ENCODE measurements at places on chromosomes 6 and 20.

GRCh38 chr6:9136141-9136822 is 700.9 kb upstream of the SLC35B3 start:
- DNase-seq = no peak
- no peak overlapping the region for H3K4me3 ChIP-seq
- no peaks in the 10 kb centered on the region for H3K36me3 ChIP-seq
- H3K27ac ChIP-seq = no peak overlapping the region
- H3K27me3 ChIP-seq = no peaks in the 10 kb centered on the region
- H3K4me1 ChIP-seq = peaks cover 5% of the 10 kb centered on the region

- H3K27ac ChIP-seq = no peak overlapping the region
- no peaks in the 10 kb centered on the region for H3K27me3 ChIP-seq
- no peaks in the 10 kb centered on the region for H3K4me1 ChIP-seq
- DNase-seq = no peak
- no peaks in the 10 kb centered on the region for H3K36me3 ChIP-seq
- H3K4me3 ChIP-seq = no peak overlapping the region
Observed at GRCh38 chr20:45701104-45701503, 734 bp upstream of the WFDC13 start.

GRCh38 chr6:91480402-91480801 is 893.5 kb upstream of the MAP3K7 start:
- no peak overlapping the region for H3K4me3 ChIP-seq
- H3K36me3 ChIP-seq = no peaks in the 10 kb centered on the region
- DNase-seq = no peak
- H3K27ac ChIP-seq = no peak overlapping the region
- no peaks in the 10 kb centered on the region for H3K27me3 ChIP-seq

DNA sequence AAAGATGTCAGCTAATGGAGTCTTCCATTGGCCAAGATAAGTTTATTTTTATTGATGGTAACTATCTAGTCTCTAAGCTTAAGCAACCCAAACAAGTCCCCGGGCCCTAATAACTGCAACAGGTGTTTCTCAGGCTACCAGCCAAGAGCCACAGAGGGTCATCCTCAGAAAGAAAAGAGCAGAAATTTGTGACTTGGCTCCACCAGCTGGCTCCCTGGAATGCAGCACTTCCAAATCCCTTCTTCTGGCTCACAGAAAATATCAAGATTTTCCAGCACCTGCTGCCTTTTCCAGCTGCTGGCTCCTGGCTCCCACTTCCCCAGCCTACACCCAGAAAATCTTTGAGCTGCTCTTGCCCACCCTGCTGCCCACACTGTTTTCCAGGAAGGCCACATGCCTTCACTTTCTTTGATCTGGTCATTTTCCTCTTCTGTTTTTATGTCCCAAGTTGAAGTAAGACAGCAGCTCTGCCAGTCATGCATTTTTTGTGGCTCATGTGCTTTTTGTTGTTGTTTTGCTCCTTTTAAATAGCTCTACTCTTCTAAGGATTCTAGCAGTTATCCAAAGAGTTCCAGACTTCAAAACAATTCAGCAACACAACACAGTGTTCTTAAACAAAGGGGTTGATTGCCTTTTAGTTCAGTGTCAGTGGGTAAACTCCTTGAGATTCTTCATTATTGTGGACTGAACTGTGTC is 151.0 kb upstream of the SMLR1 start:
- H3K36me3 ChIP-seq = no peaks in the 10 kb centered on the region
- no peak overlapping the region for H3K4me3 ChIP-seq
- H3K27ac ChIP-seq = no peak overlapping the region
- no peak for DNase-seq

DNA sequence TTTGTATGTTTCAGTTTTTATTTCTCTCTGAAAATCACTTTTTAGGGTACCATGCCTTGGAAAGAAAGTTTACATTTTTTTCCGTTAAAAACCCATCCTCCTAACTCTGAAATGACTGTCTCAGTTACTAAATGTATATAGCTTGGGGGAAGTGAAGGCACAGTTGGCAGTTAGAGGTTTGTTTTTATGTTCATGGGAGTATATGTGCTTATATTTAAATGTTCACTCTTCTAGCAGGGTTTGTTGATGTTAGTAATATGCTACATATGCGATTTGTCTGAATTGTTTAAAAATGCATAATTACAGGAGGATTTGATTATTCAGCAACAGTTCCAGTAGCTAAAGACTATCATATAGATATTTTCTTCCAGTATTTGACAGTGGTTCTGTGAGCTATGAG is 31.1 kb downstream of the CDKAL1 start:
- no peaks in the 10 kb centered on the region for H3K27me3 ChIP-seq
- no peak overlapping the region for H3K4me3 ChIP-seq
- H3K36me3 ChIP-seq = no peaks in the 10 kb centered on the region
- no peaks in the 10 kb centered on the region for H3K4me1 ChIP-seq
- H3K27ac ChIP-seq = no peak overlapping the region

- no peak overlapping the region for H3K4me3 ChIP-seq
- H3K4me1 ChIP-seq = peaks cover 71% of the 10 kb centered on the region
- no peaks in the 10 kb centered on the region for H3K36me3 ChIP-seq
- H3K27ac ChIP-seq = peak overlapping the region; percentile 44
Observed at GRCh38 chr6:144353871-144354314, 68.8 kb downstream of the UTRN start.

Data from lower lobe of right lung (tissue), 2 donors.